ENCODE measurements at places on chromosomes 5 and 9.
A peak's percentile ranks its signal among the peaks of the same experiment; 100 is the strongest.

DNA sequence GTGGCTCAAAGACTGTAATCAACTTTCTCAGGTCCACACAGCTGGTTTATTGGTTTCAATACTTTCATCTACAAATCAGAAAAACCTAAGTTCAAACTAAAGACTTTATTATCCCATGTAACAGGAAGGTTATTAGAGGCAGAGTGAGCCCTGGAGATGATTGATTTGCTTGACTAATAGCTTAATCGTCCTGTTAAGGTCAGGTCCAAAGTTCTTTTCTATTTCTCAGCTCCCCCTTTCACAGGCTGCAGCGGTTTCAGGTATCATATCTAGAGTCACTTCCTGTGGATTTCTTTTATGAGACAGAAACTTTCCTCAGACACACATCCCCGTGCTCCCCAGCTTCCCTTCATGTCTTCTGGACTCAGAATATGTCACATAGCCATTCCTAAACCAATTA, 166.4 kb downstream of the PRELID2 start:
- no peak for DNase-seq

GRCh38 chr9:21455320-21455719, 15.1 kb downstream of the IFNA1 start:
- peak; percentile 39 for DNase-seq

GRCh38 chr5:112958093-112959088, 18.2 kb upstream of the DCP2 start:
- DNase-seq: peak; percentile 97

- no peak for DNase-seq
Observed at GRCh38 chr5:132425975-132426524, 56.5 kb downstream of the SLC22A5 start.

- DNase-seq: no peak
Observed at GRCh38 chr9:90827181-90827871, 25.7 kb downstream of the SYK start.

Measured in EL (cell line).